ENCODE measurements at places on chromosomes 4 and X.

- no peak for DNase-seq
Observed at GRCh38 chrX:18945483-18945882, 38.4 kb downstream of the PHKA2 start.

DNA sequence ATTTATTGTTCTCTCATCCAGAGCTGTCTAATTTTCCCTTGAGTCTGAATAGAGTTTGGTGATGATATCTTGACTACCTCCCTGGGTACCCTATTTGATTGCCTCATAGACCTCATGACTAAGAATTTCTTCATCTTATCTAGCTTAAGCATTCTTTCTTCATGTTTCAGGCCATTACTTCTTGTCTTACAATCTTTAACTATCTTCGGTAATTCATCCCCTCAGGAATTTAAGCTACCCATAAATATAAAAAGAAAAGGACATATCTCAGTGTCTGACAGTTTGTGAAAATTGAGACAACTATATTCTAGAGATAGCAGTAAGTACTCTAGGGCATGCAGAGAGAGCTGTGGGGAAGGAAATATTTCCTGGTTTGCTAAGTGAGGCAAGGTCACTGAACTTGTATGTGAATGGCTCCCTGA, 466.1 kb upstream of the GRID2 start:
- no peak for DNase-seq

DNA sequence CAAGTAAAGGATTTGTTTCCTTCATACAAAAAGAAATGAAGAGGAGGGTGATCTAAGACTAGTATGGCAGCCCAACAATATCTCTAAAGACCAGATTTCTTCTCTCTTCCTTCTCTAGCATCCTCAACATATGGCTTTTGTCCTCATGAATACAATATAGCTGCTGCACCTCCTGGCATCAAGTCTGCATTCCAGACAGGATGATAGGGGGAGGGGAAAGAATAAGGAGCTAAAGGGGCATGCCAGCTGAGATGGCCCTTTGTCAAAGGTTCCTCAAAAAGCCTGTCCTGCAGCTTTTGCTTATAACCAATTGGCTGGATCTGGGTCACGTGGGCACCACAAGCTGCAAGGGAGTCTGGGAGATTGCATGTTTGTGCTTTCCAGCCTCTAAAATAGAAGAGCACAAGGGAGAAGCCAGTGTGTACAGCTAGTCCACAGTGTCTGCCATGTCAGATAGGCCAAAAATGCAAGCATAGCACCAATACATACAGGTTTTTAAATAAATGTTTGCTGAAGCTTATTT, 132.6 kb downstream of the BCOR start:
- no peak for DNase-seq

DNA sequence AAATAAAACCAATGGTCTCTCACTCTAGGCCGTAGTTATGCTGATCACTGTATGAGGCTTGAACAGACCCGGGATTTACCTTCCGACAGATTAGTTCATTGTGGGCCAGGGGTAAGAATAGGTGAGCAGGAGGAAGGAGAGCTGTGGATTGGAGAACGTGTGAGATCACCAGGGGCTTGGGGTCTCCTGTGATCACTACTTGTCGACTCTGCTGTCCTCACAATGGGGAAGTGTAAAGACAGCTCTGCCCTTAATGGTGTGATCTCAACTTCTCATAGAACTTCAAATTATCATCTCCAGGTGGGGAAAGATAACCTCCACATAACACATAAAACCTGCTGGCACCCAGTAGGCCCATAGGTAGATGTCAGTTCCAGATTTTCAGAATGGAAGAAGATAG, 56.2 kb upstream of the RPS6KA3 start:
- no peak for DNase-seq

- no peak for DNase-seq
Observed at GRCh38 chr4:153185331-153185852, 18.9 kb upstream of the TRIM2 start.

DNA sequence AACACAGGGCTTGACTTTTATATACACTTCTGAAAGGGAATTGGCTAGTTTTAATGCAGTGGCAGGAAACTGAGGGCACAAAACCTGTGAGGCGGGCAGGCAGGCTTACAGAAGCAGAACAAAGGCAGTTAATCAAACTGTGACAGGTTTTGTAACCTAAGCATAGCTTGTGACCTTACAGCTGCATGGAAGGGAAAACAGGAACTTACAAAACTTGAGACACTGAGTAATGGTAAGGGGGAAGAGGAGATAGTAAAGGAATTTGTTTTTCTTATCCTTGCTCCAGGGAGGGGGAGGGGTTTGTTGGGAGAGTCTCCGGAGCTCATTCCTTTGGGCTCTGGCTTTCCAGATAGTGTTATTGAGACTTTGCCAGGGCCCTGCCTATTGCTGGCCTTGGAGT, 55.6 kb downstream of the SLITRK4 start:
- no peak for DNase-seq

DNA sequence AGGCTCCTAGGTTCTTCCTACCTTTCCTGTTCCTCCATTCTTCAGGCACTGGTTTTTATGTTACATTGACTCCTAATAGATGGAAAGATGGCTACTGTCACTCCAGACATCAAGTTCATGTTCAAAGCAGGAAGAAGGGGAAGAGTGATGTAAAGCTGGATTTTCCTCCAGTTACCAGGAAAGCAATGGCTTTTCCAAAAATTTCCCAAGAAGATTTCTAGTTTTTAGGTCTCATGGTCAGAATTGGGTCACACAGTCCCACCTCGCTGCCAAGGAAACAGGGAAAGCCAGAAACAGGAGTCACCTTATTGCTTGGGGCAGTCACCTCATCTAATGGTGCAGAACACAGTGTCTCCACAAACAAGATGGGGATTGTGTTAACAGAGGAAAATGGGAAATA, 21.5 kb downstream of the RXFP1 start:
- no peak for DNase-seq
